Cardiac muscle cell (in vitro differentiated cells and primary cell): ENCODE measurements at places on chromosomes 5 and 9. TPM values are rescaled to one million over a fixed set of nuclear protein-coding genes. Genes with fewer than 3 reads are reported as not detected.

The CAPSL gene
- total RNA-seq: not detected in 2 replicates

The SPATA6L gene
- 0.46 and 0.63 TPM in 2 replicates for total RNA-seq

The GRIA1 gene
- total RNA-seq: 2.3 and 4.1 TPM in 2 replicates

The IL17B gene
- total RNA-seq: 6.4 and 9.0 TPM in 2 replicates

The PCDHB9 gene
- total RNA-seq: 7.4 and 7.9 TPM in 2 replicates

The PITX1 gene
- total RNA-seq: 0.07 TPM in 1 of 2 replicates, not detected in the other

The PTPN3 gene
- 2.1 and 2.2 TPM in 2 replicates for total RNA-seq

The CTNND2 gene
- total RNA-seq: 6.3 and 11.0 TPM in 2 replicates

The TESK1 gene
- total RNA-seq: 32.4 and 42.5 TPM in 2 replicates

The CCNI2 gene
- not detected in 2 replicates for total RNA-seq

The ACTBL2 gene
- total RNA-seq: not detected in 2 replicates

The RLN1 gene
- not detected in 2 replicates for total RNA-seq

The LRRC19 gene
- total RNA-seq: not detected in 2 replicates
